Astrocyte of the hippocampus (primary cell): ENCODE measurements at places on chromosomes 2 and 18.

DNA sequence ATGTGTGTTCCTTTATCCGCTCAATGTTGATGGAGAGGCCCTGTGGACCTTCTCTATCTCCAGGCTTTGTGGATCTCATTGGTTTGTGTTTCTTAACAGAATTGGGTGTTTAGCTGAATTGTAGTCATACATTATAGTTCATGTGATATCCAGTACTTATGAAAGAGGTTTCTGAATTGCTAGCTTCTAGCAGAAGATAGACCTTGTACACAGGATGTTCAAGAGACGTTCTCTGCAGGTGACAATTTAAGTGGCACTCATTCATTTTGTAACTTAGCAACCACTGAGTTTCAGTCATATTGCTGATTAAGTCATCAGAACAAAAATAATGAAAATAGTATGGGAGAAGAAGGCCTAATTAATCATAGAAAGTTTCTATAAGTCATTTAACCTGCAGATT, 279.2 kb downstream of the ALPK2 start:
- no peak for DNase-seq

GRCh38 chr2:144521686-144522085, 1.8 kb upstream of the ZEB2 start:
- DNase-seq = no peak

GRCh38 chr2:144453486-144454158, 66.3 kb downstream of the ZEB2 start:
- DNase-seq = no peak

- DNase-seq = no peak
These were observed 955 bp upstream of the BBS5 start for GRCh38 chr2:169478339-169478738.

DNA sequence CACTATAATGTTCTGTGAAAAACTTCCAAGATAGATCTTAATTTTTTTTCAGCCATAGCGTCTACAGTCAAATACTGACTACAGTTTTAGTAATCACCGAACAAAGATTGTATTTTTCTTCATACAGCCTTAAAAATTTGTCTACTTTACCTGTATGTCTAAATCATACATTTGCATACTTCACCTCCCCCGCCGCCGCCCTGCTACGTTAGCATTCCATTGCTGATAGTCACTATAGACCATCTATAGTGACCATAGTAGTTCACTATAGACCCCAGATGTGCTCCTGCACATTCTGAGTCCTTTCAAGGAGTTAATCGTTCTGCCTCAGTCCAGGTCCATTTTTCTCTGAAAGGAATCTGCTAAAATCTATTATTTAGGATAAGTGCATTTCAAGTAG, 325.0 kb downstream of the CCDC178 start:
- DNase-seq = no peak

GRCh38 chr18:40929399-40929798, 1025.6 kb upstream of the PIK3C3 start:
- no peak for DNase-seq

DNA sequence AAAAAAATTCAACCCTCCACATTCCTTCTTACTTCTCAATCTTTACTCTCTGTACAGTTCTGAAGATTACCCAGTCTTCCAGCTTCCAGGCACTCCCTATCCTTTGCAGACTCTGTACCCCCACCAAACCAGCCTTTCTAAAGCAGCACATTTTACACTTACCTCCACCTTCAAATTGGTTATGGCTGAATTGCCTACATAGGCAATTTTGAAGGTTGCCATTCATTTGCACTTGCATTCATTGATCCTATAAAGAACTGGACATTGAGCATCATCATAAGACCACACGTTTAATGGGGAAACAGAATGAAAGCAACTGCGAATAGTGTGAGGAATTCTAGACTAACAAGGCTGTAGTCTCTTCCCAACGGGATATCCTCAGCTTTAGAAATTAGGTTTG, 233.4 kb downstream of the TRIB2 start:
- no peak for DNase-seq
